Fibroblast of skin of scalp (primary cell): ENCODE measurements at places on chromosomes 5 and 9.

GRCh38 chr9:129761901-129762369 is 9.1 kb upstream of the PTGES start:
- peak; percentile 89 for DNase-seq

DNA sequence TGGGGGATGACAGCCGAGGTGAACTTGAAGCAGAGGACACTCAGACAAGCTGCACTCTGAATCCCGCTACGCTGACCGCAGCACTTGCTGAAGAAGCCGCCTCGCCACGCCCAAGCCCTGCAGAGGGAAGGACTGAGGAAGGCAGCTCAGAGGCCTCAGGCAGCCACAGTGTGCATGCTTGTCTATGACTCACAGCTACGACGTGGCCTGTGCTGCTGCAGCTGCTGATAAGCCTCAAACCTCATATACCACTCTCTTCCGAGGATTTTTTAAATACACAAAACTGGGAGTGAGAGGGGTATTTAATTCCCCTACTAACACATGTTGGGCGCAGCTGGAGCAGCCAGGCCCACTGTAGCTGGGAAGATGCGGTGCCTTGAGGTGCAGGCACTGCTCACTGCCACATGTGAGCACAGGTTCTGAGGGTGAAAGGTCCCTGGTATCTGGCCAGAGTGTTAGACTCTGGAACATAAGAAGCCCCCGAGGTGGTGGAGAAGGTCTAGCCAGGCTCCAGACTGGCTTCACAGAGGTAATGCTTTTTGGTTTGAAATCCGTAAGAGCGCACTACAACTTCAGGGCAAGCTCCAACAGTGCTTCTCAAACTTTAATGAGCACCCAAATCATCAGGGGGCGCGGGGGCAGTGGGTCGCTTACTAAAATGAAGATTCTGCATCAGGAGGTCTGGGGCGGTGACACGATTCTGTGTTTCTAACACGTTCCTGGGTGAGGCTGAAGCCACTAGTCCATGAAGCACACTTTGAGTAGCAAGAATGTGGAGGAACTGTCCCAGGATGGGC is 196.8 kb downstream of the AUH start:
- DNase-seq = peak; percentile 93

DNA sequence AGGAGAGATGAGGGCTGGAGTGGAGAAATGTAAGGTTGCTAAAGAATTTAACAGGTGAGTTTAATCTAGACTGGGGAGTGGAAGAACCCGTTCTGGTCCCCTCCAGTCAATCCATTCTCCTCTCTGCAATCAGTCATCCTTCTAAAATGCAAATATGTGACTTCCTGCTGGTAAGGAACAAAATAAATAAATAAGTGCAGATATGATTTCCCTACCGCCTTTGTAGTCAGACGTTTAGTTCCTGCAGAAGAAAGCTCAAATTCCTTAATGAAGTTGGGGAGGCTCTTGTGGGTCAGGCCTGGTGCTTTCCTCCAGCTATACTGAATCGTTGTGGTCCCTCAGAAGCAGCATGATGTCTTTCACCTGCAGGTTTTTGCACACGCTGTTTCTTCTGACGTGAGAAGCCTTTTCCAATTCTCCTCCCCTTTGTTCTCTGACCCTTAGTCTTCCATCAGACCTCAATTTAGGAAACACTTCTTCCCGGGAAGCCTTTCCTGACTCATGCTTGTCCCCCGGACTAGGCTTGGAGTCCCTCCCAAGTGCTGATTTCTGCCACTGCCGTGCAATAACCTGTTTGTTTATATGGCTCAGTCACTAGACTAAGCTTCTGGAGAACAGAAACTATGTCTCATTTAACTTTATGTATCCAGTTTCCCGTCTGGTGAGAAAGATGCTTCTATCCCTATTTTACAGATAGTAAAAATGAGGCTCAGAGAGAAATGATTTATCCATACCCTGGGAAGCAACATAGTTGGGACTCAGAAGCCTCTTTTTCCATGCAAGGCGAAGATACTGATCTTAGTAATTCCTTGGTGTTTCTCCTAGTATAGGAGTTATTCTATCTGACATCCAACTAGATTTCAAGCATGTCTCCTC is 1.3 kb downstream of the ATP6V1G1 start:
- no peak for DNase-seq

GRCh38 chr9:9229269-9229668 is 1383.5 kb downstream of the PTPRD start:
- DNase-seq = no peak

GRCh38 chr9:21268347-21268657 is 28.5 kb upstream of the IFNA14 start:
- no peak for DNase-seq

DNA sequence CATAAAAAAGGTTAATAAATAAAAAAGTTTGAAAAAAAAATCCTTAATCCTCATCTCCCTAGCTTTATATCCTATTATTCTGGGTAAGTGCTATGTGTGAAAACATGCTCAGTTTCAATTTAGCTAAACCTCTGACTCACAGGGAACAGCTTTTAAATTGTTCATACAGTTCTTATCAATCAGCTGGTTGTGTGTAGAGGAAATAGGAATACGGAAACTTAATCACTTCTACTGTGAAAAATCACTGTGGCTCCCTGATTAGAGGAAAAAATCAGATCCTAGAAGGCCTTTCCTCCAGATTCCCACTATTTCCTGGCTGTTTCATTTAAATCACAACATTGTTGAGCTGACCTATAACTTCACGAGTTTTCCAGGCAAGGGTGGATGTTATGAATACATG is 120.5 kb downstream of the MARCHF3 start:
- no peak for DNase-seq

DNA sequence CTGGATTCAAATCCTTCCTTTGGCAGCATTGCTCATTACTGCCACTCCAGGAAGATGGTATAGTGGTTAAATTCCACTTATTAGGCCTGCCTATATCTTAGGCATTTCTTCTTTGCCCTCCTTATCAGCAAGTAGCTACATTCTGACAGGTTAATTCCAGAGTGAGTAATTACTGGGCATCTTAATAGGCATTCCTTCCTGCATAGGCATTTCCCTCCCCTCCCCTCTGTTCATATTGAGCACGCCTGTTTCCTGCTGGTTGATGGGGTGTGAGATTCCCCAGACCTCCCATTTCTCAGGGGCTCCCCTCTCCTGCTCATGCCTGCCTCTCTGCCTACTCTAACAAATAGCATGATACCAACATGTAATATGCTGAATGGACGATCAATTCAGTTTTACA is 305.9 kb downstream of the CYLC2 start:
- DNase-seq = no peak

DNA sequence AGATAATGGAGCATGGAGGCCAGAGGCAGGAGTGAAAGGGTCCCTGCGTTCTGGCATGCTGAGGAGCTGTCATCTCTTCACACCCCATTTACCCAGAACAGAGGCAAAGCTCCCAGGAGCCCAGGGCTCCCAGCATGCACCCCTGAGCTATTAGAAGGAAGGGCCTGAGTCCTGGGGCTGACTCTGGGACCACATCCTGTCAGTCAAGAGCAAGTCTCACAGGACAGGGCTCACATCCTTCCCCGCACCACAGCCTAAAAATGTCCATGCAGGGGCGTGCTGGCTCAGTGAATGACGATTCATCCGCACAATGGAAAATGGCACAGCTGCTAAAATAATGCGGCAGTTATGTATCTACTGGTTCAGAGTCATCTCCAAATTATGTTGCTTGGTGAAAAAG is 31.4 kb downstream of the CAMK2A start:
- peak; percentile 52 for DNase-seq

DNA sequence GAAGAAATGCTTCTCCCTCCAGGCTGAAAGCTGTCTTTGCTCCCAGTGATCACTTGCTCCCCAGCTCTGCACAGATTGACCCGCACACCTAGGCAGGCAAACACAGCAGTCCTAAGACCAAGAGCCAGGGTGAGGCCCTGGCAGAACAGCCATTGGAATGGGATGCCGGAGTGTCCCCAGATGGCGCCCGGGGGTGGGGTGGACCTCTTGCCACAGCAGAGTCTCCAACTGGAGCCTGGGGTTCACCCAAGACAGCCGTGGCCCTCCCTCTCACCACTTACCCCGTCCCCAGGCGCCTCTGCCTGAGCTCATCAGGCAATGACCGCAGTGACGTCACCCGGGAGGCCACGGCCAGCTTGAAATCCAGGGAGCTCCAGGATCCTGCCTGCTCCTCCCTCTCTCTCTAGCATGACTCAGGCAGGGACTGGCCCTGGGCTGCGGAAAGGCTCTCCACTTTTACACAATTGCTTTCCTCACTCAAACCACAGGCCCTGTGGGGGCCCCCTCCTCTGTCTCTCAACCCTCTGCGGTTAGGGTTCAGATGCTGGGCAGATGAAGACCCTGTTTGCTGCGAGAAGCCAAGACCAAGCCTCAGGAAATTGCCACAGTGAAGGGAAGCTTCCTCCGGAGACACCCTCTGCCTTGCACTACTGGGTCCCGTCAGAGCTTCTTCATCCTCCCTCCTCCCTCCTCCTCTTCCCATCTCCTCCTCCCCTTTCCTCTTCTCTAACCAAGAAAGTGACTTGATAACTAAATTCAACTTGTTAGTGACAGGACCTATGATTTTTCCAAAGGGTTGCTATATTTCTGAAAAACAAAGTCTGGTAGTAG is 24.3 kb upstream of the PTGES start:
- DNase-seq = peak; percentile 100

- DNase-seq = no peak
These were observed 5.8 kb upstream of the ST6GALNAC6 start for GRCh38 chr9:127905004-127905728.

DNA sequence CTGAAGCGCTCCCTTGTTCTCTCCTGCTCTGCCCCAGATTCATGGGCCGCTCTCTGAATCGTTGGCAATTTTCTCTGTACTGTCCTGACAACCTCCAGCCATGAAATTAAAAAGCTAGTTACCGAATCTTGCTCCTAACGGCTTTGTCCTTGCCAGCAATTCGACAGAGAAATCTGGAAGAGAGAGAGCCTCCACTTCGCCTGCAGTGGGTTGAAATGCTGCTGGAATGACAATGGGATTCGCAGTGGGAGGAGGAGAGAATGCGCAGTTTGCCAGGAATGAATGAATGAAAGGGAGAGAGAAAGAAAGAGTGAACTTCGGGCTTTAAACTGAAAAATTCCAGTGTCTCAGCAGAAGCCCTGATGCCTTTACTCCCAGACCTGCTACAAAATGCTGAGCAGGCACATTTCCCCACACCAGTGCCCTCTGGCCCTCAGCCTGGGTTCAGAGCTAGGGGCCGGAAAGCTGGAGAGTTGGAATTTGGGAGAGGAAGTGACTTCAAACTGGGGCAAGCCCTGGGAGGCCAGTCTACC is 11.5 kb upstream of the BOD1 start:
- DNase-seq = no peak

GRCh38 chr5:110536120-110537115 is 190.1 kb downstream of the TMEM232 start:
- peak; percentile 37 for DNase-seq

DNA sequence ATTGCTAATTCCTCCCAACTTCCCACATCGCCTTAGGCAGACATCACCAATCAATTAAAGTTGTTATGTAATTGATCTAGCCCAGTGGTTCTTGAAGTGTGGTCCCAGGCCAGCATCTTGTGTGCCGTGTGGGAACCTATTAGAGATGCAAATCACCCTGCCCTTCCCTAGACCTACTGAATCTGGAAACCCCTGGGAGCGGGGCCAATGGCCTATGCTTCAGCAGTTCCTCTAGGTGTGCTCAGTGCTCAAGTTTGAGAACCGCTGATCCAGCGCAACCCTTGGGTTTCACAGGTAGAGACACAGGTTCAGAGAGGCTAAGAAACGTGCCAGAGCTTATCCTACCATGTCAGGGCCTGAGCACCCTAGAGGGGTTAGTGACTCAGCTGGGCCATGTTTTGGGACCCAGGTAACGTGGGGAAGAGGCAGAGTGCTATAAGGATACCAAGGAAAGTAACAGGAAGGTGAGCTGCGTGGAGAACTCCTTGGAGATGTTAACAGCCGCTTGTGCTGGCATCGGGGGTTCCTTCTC is 4.4 kb downstream of the SLC34A1 start:
- DNase-seq = no peak

DNA sequence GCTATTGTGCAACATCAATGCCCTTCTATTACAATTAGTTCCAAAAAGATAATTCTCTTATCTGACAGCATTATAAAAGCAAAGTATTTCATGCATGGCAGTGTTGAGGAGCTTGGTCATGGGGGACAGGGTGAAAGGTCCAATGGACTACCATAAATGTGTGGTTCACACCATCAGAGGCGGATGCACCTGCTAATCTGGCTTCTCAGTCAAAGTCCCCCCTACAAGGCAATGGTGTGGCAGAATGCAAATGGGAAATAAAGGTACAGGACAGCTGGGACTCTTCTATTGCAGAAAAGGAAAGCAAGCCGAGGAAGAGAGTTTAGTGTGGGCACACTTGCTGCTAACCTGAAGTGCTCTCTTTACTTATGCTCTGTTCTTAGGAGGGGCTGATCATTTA is 369.1 kb downstream of the NDUFS4 start:
- no peak for DNase-seq

DNA sequence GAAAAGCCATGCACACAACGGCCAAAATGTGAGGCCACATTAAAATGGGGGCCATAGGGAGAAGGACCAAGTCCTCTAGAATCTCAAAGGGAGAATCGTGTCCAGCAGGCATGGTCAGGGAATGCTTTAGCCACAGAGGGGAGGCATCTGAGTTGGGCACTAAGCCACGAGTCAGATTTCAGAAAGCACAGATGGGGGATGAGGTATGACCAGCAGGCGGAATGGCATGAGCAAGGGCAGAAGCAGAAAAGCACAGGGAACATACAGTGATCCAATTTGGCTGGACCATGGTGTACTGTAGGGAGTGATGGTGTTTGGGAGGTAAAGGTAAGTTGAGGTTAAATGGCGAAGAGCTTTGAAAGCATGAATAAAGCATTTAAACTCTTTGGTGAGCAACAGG is 214.6 kb downstream of the TLE1 start:
- DNase-seq = no peak

- DNase-seq = no peak
These were observed 33.1 kb upstream of the MVB12B start for GRCh38 chr9:126293522-126293889.

DNA sequence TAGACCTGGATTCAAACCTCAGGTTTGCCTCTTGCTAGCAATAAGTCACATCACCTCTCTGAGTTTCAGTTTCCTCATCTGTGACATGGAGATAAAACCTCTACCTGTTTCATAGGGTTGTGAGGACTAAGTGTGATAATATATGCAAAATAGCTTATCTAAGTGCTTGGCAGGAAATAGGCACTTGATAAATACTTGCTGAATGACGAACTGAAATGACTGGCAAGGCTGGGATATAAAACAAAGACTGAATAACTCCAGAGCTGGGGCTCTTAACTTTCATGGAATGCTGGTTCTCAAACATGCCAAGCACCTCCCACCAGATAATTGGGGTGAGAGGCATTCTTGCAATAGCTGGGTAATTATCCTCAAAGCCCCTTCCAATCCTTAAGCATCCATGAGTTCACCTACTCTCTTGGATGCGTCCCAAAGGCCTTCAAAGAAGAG is 87.6 kb downstream of the ADRB2 start:
- DNase-seq = peak; percentile 87

- DNase-seq = peak; percentile 49
These were observed 144.9 kb downstream of the GOLPH3 start for GRCh38 chr5:32029261-32029660.
